ENCODE measurements at places on chromosomes 11 and 22.
A peak's percentile ranks its signal among the peaks of the same experiment; 100 is the strongest.

DNA sequence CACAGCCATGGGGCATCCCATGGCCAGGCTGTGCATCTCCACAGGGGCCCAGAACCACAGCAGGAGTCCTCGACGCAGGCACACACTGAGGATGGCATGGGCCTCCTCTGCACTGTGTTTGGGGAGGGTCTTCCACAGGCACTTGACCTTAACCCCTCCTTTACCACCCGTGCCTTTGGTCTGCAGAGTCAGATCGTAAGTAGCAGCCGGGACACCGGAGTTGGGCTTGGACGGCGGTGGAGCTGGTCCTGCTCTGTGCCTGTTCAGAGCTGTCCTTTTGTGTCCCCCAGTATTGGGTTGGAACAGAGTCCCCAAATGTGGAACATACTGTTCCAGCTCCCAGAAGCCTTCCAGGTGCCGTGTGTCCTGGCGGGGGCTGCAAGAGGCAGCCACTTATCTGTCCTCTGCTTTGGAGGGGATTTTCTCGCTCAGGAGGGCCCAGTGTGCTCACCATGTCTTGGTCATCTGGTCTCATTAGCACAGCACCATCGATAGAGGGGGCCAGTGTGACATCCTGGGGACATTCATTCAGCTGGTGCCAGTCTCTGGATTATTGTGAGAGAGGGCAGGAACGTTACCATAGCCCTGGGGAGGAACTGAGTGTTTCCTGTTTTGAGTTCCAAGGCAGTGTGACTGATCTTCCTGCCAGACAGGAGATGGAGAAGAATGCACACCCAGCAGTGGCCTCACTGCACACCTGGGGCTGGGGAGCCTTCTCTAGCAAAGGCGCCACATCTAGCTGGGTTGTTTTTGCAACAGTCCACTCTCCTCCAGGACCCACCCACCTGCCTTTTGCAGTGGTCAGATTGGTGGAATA lies 12.4 kb downstream of the CRELD2 start:
- DNase-seq: peak; percentile 92

- no peak for DNase-seq
These were observed 426.4 kb downstream of the SHANK2 start for GRCh38 chr11:70825893-70826540.

DNA sequence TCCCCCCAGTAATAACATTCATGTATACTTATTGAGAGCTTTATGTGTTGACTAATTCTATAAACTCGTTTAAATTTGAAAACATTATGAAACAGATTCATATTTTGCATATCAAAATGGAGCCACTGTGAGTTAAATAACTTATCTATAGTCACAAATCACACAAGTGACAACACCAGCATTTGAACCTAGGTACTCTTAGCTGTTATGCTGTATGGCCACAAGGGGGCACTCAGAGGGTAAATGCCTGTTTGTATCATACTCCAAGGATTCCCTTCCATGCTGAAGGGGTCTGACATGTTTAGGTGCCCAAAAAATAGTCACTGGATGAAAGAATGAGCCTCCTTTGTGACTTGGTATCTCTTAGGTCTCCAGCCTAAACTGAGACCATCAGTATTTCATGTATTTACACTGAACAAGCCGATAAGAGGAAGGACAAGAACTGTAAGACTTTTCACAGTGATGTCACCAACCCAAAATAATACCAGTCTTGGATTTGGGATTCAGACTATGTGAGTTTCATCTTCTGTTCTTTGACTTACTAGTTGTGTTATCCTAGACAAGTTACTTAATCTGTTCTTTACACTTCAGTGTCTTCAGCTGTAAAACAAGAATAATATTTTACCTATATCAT lies 12.2 kb upstream of the OR52D1 start:
- peak; percentile 51 for DNase-seq

DNA sequence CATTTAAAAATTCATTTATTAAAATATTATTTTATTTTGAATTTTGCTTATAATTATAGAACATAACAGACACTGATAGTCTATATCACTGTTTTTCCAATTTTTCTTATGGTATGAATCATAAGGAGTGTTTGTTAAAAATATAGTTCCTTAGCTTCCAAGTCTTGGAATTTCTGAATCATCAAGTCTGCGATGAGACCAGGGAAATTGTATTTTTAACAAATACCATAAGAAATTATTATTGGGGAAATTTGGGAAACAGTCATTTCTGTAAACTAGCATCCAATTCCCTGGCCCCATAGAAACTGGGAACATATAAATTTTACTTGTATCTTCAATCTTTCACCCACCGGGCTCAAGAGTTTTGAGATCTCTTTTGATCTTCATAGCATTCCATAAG lies 38.0 kb upstream of the PICALM start:
- no peak for DNase-seq

DNA sequence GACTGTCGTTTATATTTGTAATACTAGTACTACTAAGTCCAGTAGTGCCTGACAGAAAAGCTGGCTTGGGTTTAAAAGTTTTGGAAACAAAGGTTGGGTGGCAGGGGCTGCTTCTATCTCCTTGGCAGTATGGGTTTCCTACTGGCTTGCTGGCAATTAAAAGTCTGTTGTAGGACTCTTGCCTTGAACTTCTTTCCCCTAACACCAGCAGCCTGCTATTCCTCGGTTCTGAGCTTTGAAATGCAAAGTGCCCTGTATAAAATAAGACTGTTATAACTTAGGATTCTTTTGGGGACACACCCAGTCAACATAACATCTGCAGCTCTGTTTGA lies 1.3 kb downstream of the RNF169 start:
- DNase-seq: no peak

- DNase-seq: peak; percentile 15
These were observed 477 bp downstream of the ZBTB16 start for GRCh38 chr11:114059984-114060391.

- peak; percentile 6 for DNase-seq
These were observed 581 bp upstream of the FBXO3 start for GRCh38 chr11:33774736-33775466.

DNA sequence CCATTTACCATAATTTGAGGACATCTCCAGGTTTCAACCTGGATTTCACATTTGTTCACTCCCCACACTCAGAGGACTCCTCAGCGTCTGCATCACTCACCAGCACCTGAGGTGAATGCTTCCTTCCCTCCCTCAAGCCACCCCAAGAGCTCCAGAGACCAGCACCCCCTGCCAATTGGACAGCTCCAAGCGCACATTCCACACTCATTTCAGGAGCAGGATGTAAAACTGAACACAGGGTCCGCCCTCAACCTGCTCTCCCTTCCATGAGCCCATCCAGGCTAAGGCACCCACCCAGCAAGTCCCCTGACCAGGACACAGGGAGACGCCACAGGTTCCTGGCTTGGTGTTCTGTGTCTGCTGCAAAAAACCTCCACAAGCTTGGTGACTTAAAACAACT lies 3.9 kb downstream of the SCGB1D1 start:
- DNase-seq: no peak

DNA sequence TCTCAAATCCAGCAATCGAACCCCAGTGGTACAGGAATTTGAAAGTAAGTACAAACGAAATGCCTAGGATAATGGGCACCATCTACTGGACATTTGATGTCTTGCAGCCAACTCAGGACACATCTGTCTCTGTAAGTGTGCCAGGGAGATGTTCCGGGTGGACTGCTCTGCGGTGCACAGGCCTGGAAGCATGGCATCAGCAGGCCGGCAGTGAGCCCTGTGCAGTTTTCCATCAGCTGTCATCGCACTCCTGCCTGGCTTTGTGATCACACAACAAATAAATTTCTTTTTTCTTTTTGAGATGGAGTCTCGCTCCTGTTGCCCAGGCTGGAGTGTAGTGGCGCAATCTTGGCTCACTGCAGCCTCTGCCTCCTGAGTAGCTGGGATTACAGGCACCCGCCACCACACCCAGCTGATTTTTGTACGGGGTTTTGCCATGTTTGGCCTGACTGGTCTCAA lies 71.0 kb downstream of the JAM3 start:
- DNase-seq: peak; percentile 40

- no peak for DNase-seq
These were observed 14.2 kb upstream of the PRAME start for GRCh38 chr22:22573047-22573889.

DNA sequence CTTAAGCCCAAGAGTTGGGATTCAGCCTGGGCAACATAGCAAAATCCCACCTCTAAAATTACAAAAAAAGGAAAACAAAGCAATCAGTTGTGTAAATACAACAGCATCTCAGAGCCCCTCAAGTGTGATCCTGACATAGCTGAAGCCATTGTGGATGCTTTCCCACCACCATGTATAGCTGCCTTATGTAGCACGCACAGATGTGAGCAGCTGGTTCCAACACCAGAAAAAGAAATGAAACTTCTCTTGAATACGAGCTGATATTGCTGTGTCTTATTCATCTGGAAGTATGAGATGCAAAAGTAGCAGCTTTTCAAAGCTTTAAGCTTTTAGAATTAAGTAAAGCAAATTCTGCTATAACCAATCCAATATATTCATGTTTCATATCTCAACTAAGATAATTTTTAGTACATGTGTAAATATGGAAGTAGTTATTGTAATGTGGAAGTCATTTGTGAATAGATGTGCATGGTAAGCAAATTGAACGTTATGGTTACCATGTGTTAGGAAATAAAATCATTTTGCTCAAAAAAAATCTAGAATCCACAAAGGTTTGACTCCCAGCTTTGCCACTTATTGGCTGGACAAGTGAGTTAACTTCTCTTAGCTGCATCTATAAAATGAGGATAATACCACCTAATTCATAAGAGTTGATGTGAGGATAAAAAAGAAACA lies 63.2 kb downstream of the SGSM3 start:
- no peak for DNase-seq

- no peak for DNase-seq
These were observed 198.3 kb downstream of the NAV2 start for GRCh38 chr11:19910931-19911330.

- no peak for DNase-seq
These were observed 45.6 kb downstream of the COMMD9 start for GRCh38 chr11:36243641-36244040.

DNA sequence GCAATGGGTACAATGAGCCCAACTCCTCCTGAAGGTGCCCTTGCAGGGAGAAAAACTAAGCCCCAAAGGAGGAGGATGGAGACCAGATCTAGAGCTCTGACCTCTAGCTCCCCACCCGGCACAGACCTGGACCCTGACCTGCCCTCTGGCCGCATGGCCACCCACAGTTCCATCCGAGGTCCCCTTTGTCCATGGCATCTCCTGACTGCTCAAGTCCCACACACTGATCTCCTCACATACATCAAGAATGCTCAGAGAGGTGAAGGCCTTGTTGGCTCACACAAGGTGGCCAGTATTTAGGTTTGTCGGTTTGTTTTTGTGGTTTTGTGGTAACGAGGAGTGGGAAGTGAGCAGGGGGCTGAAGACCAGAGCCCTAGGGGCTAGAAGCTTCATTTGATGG lies 423.5 kb upstream of the B3GAT1 start:
- no peak for DNase-seq

GRCh38 chr11:23679041-23679440 lies 817.8 kb upstream of the LUZP2 start:
- no peak for DNase-seq

GRCh38 chr22:24758164-24758799 lies 16.2 kb downstream of the PIWIL3 start:
- peak; percentile 45 for DNase-seq

DNA sequence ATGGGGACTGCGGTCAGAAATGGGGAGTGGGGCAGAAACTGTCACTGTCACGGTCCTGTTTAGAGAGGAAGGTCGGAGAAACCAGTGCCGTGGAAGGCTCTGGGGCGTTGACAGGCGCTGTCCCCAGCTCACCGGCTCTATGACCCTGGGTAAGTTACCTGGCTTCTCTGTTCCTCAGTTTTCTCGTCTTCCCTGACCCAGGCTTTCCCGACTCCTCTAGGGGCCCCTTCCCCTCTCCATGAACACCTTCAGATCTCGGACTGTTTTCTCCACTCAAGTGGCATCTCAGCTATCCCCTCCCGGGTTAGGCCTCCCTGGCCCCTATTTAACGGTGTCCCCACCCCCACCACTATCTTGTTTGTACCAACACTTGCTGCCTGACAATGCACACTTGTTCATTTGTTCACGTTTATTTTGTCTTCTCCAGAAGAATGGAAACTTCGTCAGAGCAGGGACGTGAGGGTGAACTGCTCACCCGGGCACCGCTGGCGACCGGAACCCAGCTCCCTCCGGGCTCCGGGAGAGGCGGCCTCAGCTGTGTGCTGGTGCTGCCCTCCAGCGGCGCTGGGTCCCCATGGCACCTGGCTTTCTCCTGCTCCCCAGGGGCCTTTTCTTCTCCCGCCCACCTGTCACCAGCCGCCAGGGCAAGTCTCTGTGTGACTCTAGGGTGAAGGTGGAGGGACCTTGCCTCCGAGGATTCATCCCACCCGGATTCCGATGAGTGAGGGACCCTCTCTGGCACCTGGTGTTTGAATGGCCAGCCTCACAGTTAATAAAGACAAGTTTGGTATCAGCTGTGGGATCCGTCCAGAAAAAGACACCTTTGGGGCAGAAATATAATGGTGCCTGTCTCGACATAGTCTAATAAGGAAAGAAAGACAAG lies 33.1 kb upstream of the SLC35C1 start:
- DNase-seq: peak; percentile 78

- peak; percentile 94 for DNase-seq
These were observed 2.4 kb downstream of the GRK3 start for GRCh38 chr22:25566898-25567235.

- no peak for DNase-seq
These were observed 159.9 kb downstream of the TTC17 start for GRCh38 chr11:43518408-43519160.

GRCh38 chr11:74592441-74593362 lies at the start of gene POLD3:
Gene POLD3 (plus strand): TSS chr11:74592582. CDS start chr11:74592659, 77 bp downstream.
- peak; percentile 91 for DNase-seq

DNA sequence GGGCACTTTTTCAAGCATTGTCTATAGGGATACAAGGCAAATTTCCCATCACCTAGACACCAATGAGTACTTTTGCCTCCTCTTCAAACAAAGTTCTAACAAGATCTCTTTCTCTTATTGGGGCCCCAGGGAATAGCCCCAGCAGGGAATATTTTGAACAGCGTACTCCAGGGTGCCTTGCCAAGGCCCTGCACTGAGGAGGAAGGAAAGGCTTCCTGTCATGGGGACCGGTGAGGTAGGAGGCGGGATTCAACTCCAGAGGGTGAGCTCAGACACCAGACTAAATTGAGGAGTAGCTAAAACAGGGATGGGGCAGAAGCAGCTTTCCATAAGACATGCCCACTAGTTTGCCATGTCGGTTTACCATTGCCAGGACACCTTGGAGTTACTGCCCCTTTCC lies 28.0 kb upstream of the OR56B4 start:
- no peak for DNase-seq

DNA sequence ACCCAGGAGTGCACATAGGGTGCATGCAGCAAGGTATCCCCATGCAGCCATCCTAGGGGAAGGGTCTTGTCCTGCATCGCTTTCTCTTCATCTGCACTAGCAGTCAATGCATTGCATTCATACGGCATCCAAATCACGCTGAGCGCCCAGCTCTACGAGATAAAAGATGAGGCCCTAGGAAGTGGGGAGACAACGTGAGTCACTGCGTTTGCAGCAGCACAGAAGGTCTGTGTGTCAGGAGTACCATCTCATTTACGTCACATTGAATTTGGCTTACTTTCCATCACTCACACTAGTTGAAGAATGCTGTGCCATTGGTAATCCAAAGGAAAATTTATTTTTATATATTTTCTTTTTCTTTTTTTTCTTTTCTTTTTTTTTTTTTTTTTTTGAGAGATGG lies 2.5 kb upstream of the ST14 start:
- peak; percentile 45 for DNase-seq

Measured in inflammatory macrophage treated with lipopolysaccharide for 4 hours (primary cell).